Ureter (tissue), 1 donor: ENCODE measurements at places on chromosomes 6 and 20. TPM values are rescaled to one million over a fixed set of nuclear protein-coding genes. Genes with fewer than 3 reads are reported as not detected.

- no peak for DNase-seq
These were observed 19.4 kb downstream of the TNFRSF21 start for GRCh38 chr6:47290124-47290834.

DNA sequence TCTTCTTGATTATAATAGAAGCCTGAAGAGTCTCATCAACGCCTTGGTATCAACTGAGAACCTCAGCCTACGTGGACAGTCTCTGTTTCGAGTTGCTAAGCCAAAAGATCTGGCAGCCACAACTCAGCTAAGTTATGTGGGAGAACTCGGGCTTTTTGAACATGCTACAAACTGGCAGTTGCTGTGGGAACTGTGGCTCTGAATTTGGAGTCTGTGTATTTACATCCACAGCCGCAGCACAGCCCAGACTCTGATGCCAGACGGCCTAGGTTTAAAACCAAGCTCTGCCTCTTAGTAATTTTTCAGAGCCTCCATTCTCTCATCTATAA lies 35.8 kb downstream of the RIPOR2 start:
- no peak for DNase-seq

DNA sequence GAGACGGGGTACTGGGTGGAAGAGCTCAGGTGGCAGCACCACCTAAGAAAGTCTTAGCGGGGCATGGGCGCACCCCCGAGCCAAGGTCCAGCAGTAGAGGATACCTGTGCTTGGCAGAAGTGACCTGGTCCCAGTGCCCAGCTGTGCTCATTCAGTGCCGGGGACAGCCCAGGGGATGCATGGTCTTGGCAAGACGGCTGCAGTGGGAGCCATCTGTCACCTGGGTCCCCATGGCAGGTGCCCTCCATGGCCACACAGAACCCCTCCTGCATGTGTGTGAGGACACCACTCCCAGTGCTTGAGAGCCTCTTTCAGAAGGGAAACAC lies 664.7 kb downstream of the QKI start:
- DNase-seq: no peak

DNA sequence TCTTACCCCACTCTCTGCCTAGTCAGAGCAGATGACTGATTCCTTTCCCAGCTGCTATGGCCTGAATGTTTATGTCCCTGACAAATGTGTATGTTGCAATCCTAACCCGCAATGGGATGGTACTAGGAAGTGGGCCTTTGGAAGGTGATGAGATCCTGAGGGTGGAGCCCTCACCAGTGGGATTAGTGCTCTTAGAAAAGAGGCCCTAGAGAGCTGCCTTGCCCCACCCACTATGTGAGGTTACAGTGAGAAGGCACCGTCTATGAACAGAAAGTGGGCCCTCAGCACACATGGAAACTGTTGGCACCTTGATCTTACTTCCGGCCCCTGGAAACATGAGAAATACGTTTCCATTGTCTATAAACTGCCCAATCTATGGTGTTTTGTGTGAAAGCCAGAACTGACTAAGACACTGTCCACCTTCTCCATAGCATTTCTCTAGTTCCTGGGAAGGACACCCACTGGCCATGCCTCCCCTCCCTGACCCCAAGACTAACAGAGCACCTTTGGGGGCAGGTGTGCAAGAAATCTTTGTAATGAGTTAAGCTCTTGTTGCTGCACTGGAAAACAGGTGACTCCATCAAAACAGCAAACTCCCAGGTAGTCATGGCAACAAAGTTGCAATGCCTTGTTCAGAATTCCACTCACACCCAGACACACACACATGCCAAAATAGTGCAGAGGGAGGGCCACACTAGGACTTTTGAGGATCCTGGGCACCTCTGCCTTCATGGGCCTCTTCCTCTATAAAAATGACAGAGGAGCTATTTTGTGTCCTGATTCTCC lies 16.2 kb downstream of the GABRR2 start:
- DNase-seq: no peak

DNA sequence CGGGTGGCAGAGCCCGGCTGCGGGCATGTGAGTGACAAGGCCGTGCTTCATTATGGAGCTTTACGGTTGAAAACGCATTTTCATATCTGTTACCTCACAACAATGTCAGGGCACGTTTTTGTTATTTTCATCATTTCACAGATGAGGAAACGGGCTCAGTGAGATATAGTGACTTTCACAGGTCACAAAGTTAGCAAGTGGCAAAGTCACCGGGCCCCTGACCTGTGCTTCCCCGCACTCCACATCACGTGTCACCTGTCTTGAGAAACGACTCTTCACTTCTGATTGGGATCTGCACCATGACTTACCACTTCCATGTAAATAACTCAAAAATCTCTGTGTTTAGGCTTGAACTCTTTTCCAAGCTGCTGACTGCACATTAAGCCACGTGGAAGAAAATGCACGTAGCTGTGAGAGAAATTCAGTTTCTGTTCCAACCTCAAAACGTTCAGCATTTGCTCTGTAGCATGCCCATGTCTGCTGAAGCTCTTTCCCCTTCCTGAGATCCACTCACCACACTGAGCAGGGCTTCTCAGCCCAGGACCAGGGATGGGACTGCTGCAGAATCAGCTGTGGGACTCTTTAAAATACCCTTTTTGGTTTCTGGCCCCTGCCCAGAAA lies 107.2 kb downstream of the ARMC2 start:
- DNase-seq: no peak

DNA sequence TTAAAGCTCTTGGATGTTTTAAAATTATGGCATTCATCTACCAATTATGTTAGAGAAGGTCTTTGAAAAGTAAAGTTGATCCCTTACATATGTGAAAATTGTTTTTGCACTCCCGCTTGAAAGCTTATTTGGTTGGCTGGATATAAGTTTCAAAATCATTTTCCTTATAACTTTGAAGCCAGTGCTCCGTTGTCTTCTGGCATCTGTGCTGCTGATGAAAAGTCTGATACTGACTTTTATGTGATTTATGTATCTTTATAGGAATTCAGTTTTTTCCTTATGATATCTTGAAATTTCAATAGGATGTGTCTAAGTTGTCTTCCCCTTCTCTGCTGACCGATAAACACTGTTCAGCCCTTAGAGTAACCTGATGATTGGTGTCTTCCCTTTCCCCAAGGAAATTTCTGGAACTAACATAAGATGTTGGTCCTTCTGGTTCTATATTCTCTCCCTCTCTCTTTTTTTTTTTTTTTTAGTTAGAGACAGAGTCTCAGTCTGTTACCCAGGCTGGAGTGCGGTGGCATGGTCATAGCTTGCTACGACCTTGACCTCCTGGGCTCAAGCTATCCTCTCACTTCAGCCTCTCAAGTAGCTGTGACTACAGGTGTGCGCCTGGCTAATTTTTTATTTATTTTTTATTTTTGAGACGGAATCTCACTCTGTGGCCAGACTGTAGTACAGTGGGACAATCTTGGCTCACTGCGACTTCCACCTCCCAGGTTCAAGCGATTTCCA lies 12.7 kb downstream of the PANK2 start:
- no peak for DNase-seq

The RUNX2 gene
- 18.3 TPM for total RNA-seq

The ATP6V1G2 gene
- total RNA-seq: 0.65 TPM
